ENCODE measurements at places on chromosomes 5 and 9.
A peak's percentile ranks its signal among the peaks of the same experiment; 100 is the strongest.

- no peak for DNase-seq
Measured at GRCh38 chr9:36100532-36100931, 36.0 kb upstream of the GLIPR2 start.

DNA sequence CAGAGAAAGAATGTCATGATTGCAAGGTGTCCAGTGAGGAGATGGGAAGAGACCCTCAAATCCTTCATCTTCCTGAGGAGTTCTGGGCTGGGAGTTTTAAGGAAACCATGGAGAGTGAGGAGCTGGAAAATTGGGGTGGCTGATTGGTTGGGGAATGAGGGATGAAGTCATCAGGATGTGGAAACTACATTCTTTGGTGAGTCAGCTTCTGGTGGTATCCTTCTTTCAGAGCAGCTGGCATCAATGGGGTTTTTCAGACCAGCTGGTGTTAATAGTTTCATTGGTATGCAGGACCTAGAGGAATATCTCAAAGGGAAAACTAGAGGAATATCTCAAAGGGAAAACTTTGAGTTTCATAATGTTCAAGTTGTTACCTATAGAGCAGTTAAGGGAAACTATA is 45.2 kb downstream of the RNF180 start:
- DNase-seq: no peak

- no peak for DNase-seq
Measured at GRCh38 chr9:112640311-112640710, 77.6 kb downstream of the INIP start.

DNA sequence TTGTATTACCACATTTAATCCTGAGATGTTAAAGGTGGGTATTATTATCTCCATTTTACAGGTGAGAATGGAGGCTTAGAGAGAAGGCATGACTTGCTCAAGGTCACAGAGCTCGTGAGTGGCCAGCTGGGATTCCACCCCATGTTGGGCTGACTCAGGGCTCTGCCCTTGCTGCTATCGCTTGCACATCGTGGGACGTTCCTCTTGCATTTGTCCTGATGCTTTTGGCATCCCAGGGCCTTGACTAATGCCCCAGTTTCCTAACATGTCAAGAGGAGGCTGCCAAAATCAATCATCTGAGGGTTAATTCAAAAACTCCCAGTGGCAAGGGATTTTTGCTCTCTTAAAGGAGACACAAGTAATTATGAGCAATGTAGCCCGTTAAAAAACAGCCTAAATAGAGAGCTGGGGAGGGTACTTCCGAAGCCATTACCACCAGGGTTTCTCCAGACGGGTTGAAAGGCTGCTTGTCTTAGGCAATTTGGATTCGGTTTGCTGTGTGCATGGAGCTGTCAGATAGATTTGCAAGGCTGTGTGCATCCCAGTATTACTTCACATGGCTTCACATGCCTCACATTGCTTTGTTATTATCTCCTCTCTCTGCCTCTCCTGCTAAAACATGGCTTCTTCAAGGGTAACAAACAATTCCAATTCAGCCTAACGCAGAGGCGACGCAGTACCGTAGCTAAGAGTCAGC is 347.4 kb downstream of the DRD1 start:
- peak; percentile 52 for DNase-seq

GRCh38 chr9:96599298-96599697 is 20.3 kb downstream of the CDC14B start:
- no peak for DNase-seq

DNA sequence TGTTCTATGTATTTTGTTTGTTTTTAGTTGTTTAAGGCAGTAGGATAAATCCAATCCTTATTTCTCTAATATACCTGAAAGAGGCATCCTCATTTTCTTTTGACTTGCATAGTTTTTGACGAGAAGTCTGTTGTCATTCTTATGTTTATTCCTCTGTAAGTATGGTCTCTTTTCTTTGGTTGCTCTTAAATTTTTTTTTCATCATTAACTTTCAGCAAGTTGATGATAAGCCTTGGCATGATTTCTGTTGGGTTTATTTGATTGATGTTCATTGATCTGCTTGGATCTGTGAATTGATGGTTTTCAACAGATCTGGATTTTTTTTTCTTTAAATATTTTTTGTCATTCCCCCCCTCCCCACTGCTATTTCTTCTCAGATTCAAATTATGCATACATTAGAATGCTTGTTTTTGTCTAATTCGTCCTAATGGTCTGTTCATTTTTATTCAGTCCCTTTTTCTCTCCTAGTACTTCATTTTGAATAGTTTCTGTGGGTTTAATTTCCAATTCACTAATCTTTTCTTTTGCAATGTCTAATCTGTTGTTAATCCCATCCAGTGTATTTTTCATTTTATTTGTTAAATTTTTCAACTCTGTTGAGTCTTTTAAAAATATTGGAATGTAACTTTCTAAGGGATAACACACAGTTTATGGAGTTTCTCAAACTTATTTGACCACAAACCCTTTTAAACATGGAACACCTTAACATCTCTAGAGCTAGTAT is 495.9 kb downstream of the CSNK1G3 start:
- DNase-seq: no peak

- no peak for DNase-seq
Measured at GRCh38 chr5:12022444-12022843, 118.2 kb upstream of the CTNND2 start.

DNA sequence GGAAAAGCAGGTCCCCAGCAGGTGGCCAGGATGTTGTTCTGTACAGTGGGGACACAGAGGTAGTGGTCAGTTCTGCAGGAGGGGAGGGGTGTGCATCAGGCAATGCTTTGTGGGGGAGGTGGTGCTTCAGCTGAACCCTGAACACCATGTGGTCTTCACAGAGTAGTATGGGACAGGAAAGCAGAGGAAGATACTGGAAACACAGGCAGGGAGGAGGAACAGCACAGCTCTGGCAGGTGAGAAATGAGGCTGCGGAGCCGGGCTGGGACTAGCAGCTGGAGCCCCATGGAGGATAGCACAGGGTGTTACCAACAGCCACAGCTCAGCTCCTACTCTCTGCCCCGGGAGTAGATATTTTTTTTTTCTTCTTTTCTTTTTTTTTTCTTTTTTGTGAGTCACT is 161.5 kb downstream of the ENTREP1 start:
- no peak for DNase-seq

DNA sequence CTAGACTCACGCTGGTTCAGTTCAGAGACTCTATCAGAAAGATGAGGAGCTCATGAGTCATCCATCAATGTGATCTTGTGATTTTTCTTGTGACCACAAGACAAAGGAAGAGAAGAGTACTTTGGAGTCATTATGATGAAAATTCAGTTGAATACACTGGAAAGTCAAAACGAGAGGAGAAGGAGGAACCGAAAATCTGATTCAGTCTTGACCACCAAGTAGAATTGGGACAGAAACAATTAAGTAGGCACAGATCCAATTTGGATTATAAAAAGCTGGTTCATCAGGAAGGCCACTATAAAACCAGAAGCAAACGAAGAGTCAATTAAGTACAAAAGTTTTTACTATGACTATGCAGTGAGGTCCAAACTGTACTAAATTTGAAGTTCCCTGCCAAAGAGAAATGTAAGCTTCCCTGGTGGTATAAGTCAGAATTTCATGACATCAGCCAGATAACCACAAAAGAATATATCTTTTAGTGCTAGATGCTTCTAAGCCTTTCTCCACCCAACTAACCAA is 90.9 kb downstream of the THBS4 start:
- no peak for DNase-seq

- peak; percentile 78 for DNase-seq
Measured at GRCh38 chr5:124649491-124650146, 96.8 kb downstream of the ZNF608 start.

DNA sequence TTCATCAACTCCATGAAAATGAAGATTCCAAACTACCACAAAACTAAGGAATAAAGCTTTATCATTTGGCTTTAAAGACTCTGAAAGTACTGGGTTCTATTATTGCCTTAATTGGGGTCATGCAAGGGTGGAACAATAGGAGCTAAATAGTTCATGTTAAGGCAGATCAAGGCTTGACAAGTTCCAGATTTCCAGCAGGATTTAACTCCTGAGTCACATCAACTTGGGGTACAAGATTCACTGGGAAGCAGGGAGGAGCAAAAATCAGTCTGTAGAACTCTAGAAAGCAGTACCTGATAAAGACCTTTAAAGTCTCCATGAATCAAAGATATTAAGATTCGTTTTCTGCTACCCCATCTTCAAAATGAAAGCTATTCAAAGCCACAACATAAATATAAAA is 41.9 kb upstream of the GLRX start:
- DNase-seq: no peak

- no peak for DNase-seq
Measured at GRCh38 chr5:103208460-103208859, 50.1 kb upstream of the MACIR start.

- DNase-seq: no peak
Measured at GRCh38 chr9:14902561-14902960, 7.7 kb downstream of the FREM1 start.

DNA sequence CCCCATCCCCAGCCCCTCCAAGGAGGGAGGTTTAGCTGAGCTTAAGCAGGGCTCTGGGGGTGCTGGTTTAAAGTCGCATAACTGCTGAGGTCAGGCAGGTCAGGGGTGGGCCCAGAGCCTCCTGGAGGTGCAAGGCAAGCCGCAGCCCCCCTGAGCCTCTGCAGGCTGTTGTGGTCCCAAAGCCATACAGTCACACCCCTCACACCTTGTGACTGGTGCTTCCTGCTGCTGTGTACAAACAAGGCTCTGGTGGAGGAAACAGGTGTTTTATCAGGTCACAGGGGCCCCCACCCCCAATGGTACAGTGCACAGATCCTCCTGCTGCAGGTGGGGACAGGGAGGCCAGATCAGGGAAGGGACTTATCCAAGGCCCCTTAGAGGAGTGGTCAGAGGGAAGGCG is 8.0 kb downstream of the TCF7 start:
- no peak for DNase-seq

GRCh38 chr5:10886497-10886896 is 125.5 kb upstream of the DAP start:
- DNase-seq: no peak

DNA sequence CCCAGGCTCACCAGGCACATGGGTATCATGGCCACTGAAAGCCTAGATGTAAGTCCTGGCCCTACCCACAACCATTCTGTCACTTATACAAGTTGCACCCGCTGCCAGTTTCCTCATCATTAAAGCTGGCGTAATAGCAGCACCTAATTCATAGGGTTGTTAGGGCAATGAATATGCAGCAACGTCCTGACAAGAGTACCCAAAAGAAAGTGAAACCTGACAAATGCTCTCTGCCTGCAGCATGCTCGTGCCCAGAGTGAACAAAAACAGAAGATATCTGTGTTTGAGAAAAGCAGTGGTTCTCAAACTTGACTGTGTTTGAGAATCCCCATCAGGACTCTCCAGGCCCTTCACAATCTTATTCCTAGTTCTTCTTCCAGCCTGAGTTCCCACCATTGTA is 632.4 kb downstream of the SEMA5A start:
- DNase-seq: no peak

GRCh38 chr9:79193501-79194223 is 378.1 kb upstream of the TLE4 start:
- DNase-seq: no peak

- DNase-seq: no peak
Measured at GRCh38 chr9:841371-842209, at the start of gene DMRT1. Gene DMRT1, plus strand, starts transcription at chr9:841697. Its CDS starts 142 bp downstream, at chr9:841839.

DNA sequence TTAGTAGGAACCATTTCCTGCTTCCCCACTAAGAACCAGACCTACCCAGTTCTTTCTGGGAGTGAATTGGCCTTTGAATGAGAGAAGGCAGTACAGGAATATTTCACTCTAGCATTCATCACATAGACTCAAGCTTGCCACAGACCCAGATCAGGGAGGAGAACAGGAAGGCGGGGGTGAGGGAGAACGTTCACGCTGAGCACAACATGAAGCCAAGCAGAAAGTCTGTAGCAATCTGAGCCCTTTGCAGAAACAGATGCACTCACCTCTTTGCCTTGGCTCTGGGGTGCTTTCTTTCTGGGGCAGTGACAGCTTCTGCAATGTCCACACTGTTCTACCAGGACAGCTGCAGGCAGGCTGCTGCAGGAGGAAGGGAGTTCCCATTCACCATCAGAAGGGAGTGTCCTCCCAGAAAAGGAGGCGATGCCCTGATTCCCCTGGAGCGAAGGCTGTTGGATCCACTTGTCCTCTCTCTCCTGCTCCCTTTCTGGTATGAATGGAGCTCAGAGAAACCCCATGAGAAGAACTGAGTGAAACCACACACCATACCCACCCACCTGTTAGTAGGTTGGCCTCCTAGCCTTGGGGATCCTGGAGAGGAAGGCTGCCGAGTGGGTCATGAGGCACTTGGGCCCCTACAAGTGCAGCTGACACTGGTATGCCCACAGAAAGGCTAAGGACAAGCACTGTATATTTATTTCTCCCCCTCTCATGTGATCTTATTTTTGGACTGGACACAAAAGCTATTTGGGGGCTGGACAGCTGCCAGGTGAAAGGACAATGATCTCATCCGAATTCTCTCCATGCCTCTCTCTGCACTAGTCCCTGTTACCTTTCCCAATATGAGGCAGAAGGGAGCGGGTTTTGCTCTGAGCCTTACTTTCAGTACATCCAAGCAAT is 11.7 kb upstream of the FGF1 start:
- no peak for DNase-seq

- DNase-seq: no peak
Measured at GRCh38 chr9:127890053-127890452, 9.3 kb downstream of the ST6GALNAC6 start.

DNA sequence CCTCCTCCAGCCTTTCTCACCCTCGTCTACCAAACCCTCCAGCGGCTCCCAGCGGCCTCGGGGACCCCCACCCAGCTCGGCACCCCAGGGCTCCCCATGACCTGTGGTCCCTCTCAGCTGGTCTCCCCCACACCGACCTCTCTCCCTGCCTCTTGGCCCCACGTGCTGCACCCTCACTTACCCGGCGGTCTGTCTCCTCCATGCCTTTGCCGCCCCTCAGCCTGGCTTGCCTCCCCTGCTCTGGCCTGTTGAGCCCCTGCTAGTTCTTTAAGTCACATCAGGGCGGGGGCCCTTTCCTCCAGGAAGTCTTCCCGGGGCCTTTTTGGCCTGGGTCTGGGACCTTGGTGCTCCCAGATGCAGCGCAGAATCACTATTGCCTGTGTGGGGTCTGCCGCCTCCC is 81.5 kb downstream of the LMX1B start:
- no peak for DNase-seq

DNA sequence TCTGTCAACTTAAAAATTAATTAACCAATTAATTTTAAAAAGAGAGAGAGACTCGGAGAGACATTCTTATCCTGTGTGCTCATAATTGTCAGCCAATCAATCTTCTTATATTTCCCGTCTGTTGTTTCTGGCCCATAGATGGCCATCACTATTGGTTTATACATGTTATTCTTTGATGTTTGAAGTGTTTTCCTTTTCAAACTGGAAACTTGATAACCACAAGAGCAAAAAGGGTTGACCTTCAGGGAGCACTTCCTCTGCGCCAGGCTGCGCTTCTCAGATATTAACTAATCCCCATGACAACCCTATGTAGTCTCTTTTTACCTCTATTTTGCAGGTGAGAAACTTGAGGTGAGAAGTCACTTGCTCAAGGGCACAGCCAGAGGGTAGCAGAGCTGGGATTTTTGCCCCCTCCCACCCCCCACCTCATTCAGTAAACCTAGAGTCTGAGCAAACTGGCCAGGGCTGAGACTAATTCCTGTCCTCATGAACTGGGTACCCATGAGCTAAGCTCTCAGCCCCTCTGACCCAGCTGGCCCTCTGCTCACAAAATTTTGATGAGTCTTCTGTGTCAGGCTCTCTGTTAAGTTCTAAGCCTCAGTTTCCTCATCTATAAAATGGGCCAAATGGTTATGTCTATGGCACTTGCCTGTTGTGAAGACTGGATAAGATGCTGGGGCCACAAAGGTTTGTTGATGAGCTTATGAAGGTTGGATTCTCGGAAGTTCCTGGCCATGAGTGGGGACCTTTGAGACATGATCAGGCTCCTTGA is 86.0 kb upstream of the SH3PXD2B start:
- DNase-seq: no peak
